AG20443 (cell line): ENCODE measurements at places on chromosomes 6 and 20.
A peak's percentile ranks its signal among the peaks of the same experiment; 100 is the strongest.

DNA sequence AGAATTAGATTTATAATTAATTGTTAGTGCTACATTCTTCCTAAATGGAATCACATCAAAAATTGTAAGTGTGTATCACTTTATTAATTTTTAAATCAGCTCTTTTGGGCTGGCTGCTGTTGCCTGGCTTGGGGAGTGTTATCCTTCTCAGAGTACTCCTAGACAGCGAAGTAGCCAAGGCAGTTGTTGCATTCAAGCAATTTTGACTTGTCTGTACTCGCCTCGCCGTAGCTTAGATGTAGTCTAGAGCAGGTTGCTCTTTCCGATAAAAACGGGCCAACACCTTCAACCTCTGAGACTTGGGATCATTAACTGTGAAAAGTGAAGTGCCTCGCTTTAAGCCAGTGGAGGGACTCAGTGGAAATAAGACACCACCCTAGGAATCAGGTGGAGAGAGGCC lies 151.3 kb downstream of the FARS2 start:
- no peak for DNase-seq

DNA sequence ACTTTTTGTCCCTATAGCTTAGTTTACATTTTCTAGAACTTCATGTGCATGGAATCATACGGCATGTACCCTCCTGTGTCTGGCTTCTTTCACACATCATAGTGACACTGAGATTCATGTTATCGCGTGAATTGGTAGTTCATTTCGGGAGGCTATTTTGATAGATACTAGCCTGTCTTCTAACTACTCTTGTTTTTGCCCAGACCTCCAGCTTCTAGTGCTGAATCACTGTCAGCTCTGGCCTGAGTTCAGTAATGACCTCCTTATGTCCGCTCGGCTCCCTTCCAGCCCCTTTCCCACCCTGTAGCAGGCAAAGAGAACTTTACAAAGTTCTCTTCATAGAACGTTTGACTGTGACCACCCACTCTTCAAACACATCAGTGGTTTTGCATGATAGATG lies 14.1 kb downstream of the MYBL2 start:
- peak; percentile 56 for DNase-seq

GRCh38 chr20:11888648-11889047 lies 29.0 kb upstream of the BTBD3 start:
- DNase-seq = no peak

- no peak for DNase-seq
Observed at GRCh38 chr6:73640179-73640750, 13.5 kb downstream of the SLC17A5 start.

DNA sequence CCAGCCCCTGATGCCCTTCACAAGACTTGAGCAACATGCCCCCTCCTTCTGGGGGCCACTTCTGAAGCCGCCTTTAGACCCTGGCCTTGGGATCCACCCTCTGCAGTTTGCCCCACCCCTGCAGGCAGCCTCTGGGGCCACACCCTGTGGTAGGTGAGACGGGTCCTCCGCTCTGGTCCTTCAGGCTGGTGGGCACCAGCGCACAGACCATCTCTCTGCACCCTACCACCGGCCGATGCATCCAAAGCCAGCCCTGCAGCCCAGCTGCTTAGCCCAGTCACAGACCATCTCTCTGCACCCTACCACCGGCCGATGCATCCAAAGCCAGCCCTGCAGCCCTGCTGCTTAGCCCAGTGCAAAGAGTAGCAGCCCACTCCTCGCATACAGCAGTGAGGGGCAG lies 159.3 kb upstream of the ECI2 start:
- DNase-seq = no peak

DNA sequence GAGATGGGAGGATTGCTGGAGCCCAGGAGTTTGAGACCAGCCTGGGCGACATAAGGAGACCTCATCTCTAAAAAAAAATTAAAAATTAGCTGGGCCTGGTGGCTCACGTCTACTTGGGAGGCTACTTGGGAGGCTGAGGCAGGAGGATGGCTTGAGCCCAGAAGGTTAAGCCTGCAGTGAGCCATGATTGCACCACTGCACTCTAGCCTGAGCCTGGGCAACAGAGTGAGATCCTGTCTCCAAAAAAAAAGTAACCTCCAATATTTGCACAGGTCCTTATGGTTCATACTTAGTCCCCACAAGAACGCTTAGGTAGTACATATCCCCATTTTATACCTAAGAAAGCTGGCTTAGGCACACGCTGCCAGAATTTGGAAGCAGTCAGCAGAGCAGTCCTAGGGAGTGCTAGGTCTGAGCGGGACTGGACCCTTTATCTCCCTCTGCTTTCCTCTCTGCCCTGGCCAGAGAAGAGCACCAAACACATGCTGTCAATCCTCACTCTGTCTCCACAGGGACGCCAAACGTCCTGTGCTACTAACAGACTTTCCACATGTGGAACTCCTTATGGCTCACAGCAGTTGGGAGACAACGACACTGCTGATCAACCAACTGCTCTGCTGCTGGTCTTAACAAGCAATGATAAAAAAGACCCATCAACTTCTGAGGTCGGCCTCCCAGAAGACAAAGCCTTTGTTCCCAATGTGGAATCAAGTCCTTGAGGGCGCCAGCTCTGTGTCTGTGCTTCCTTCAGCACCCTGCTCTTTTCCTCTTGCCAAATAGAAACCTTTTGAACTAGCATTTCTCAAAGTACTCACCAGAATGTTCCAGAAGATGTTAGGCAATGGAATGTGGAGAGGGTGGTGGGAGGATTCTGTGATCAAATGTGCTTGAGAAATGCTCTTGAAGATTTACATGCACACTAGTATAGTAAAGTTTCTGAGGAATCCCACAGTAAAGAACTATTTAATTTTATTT lies 226.3 kb upstream of the DTNBP1 start:
- DNase-seq = no peak
